ENCODE measurements at places on chromosomes 7 and 10. TPM values are rescaled to one million over a fixed set of nuclear protein-coding genes. Genes with fewer than 3 reads are reported as not detected.
A peak's percentile ranks its signal among the peaks of the same experiment; 100 is the strongest.

The EPO gene
- total RNA-seq: not detected

The GIMAP4 gene
- total RNA-seq: 60.5 TPM

GRCh38 chr10:58791137-58791536, 278.5 kb downstream of the BICC1 start:
- no peak for DNase-seq

DNA sequence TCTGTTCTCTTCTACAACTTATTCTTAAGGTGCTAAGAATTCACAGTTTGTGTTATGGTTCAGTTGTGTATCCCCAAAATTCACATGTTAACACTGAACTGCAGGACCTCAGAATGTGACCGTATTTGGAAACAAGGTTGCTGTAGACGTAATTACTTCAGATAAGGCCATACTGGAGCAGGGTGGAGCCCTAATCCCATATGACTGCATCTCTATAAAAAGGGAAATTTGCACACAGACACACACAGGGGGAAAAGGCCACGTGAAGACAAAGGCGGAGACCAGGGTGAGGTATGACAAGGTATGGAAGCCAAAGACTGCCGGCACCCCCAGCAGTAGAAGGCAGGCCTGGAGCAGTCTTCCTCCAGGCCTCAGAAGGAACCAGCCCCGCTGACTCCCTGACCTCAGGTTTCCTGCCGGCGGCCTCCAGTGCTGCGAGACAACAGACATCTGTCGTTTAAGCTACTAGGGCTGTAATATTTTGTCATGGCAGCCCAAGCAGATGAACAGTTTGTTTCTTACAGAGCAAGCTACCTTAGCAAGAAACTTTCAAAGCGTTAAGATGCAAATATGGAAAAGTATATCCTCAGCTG, 98.7 kb downstream of the PROSER2 start:
- peak; percentile 9 for DNase-seq

The SLC26A5 gene
- not detected for total RNA-seq

DNA sequence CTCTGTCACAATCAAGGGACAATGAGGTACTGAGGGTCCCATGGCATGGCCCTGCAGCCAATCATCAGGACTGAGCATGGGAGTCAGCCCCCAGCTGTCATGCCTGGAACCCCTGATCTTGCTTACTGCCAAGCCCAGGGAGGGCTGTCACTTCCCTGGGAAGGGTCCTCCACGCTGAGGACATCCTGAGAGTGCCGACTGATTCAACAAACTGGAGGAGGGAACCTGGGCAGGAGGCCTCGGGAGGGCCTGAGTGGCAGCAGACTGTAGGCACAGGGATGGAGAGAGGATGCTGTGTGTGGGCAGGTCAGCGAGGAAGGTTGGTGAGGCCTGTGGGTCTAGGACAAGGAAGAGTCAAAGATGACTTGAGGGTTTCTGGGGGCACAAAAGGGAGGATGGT, 154.3 kb downstream of the ZNF248 start:
- no peak for DNase-seq

The GBF1 gene
- 51.6 TPM for total RNA-seq

DNA sequence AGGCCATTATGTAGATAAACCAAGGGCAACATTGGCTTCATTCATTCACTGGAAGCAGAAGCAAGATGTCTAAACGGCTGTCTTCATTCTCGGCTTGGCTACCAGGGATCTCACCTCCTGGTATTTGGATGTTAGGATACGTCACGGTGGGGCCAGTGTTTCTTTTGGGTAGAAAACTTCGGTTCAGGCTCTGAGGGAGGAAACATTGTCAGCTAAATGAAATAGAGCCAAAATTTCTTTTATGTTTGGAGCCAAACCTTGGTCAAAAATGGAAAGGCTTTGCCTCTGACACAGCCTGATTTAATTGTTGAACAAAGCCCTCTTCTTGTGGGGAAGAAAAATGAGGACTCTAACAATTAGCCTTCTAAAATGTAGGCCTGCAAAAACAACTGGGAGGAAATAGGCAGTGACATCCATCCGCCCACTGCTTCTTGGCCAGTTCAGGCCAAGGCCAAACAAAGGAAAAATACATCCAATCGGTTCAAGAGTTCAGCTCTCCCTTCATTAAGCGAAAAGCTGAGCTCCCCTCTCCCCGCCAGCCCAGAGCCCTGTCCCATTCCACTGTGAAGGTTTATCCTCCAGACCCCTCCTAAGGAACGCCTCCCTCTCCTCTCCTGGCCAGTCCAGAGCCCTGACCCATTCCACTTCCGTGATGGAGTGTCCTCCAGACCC, 44.4 kb downstream of the PFKFB3 start:
- DNase-seq: no peak

The GIMAP1 gene
- 6.8 TPM for total RNA-seq

DNA sequence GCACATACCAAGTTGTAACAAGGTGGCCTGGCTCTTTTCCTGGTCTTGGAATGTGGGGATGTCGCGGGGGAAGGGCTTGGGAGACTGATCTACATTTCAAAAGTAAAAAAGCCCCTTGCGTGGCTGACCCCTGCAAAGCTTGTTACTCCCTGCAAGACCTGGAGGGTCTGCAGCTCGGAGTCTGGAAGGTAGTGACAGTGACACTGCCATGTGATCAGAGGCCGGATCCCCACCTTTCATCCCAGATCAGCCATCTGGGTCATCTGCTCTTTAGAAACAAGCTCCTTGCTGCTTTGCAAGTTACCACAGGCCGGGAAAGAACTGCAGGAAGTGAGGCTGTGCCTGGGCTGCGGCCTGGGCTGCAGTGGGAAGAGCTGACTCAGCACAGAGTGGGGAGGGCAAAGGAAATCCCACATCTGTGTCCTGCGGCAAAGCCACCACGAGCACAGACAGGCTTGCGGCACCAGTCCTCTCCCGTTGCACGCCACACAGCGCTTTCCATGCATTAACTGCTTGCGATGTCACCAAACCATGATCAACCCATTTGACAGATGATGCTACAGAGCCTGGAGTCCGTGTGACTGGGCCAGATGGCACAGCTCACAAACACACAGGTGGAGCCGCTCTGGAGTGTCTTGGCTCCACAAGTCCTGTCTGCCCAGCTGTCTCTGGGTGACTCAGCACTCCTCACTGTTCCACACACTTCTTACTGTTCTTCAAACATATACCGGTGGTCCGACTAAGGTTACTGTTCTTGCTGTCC, 97.7 kb downstream of the SH3PXD2A start:
- DNase-seq: peak; percentile 88

- no peak for DNase-seq
These were observed 238.8 kb downstream of the POLR1F start for GRCh38 chr7:19470031-19470430.

- DNase-seq: no peak
These were observed 17.6 kb downstream of the BCCIP start for GRCh38 chr10:125840955-125841354.

- DNase-seq: no peak
These were observed 87.1 kb upstream of the PDLIM1 start for GRCh38 chr10:95377950-95378349.

- no peak for DNase-seq
These were observed 1216.5 kb upstream of the AUTS2 start for GRCh38 chr7:68381731-68382130.

DNA sequence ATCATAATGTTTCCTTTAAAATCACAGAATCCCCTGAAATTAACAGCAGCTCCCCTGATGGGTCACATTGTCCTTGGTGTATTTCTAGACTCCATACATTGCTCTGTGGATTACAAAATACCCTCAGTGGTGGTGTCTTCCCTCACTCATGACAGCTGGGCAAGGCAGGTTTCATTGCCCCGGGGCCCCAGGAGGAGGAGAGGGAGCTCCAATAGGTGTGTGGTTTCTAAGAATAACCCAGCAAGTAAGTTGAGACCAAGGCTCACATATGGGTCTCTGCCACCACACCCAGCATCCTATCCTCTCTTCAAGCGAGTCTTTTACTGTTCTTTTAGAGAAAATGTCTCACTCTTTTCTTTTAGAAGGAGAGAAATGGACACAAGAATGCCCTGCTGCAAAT, 63.6 kb downstream of the PKD1L1 start:
- no peak for DNase-seq

DNA sequence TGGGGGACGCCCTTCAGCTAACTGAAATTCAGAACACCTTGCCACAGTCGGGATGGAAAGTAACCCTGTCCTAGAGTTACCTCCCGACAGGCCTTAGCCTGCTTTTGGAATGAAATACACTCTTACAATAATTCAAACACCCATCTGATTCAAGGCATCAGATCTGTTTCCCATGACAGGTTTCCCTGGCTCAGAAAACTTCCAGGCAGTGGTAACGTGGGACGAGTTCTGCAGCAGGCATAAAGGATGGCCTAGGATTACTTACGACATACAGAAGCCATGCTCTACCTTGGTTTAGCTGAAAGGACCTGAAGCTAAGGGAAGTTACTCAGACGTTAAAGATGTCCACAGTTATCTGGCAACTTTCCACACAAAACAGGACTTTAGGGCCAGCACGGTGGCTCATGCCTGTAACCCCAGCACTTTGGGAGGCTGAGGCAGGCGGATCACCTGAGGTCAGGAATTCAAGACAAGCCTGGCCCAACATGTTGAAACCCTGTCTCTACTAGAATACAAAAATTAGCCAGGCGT, 5.0 kb downstream of the PAXIP1 start:
- no peak for DNase-seq

- no peak for DNase-seq
These were observed 220.8 kb upstream of the RNF32 start for GRCh38 chr7:156419782-156420181.

The PON3 gene
- 0.40 TPM for total RNA-seq

GRCh38 chr10:93806903-93807302, 49.2 kb downstream of the LGI1 start:
- no peak for DNase-seq

DNA sequence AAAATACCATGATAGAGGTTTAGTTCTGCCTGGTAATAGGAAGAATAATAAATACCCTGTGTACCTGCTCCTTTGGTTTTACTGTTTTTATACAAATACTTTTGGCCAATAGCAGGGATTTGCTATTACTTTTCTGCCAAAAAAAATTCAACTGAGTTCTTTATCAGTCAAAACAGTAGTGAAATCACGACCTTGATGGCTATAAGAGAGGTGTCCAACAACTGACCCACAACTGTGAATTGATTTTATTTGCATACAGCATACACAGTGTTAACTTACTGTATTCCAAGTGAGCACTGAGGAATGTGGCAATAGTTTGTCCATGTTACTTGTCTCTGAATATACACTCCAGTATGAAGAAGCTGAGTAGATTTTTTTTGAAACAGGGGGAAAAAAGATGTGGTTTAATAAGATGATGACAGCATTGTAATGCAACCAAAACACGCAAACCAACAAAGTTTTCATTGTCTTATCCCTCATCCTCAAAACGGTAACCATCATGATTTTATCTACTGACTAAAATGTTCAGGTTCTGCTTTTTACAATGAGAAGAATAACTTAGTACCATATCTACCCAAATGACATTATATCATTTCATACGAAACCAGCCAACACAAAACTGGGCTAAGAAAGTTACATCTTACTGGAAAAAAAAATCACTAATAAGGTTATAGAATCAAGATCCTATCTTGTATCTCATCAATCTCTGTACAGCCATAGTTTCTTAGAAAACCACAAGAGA, 63.3 kb downstream of the GSAP start:
- no peak for DNase-seq

DNA sequence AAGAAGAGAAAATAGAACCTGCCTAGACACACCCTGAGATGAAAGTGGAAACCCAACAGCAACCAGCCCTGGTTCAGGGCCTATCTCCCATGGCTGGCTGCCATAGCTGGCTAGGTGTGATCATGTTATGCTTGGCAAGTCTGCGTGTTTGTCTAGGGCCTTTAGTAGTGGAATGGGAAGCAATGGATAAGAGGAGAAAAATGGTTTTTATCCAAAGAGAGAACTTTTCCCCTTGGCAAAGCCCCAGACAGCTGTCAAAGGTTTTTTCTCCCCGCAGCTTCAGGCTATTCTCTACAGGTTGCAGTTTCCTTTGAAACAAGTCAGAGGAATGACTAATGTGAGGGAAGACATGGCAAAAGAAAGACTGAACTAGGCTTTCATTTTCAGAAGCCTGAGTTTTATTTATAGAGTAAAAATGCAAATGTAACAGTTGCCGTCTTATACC, 161.5 kb downstream of the SEMA3D start:
- DNase-seq: no peak

DNA sequence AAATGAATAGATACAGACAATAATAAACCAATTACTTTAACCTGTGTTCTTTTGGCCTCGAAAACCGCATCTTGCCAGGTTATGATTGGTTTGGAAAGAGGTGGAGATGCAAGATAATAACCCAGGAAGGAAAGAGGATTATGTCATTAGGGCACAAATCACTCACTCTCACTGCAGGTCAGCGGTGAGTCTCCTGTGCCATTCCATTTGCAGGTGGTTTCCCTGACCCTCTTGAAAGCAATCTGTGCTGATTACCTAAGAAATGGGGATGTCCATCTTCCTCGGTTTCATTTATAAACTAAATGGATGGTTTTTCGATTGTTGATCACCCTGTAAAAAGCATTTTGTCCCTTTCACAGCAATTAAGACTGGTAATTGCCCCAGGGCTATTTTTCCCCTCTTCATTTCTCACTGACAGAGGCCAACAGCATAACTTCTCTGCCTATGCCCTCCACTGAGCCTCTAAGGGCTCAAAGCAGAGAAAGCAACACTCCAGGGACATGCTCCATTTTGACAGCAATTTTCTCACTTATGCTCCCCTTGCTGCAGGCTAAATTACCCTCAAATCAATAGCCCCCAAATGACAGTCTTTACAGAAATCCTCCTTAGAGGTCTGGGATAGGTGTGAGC, 257.5 kb downstream of the IPMK start:
- DNase-seq: no peak

DNA sequence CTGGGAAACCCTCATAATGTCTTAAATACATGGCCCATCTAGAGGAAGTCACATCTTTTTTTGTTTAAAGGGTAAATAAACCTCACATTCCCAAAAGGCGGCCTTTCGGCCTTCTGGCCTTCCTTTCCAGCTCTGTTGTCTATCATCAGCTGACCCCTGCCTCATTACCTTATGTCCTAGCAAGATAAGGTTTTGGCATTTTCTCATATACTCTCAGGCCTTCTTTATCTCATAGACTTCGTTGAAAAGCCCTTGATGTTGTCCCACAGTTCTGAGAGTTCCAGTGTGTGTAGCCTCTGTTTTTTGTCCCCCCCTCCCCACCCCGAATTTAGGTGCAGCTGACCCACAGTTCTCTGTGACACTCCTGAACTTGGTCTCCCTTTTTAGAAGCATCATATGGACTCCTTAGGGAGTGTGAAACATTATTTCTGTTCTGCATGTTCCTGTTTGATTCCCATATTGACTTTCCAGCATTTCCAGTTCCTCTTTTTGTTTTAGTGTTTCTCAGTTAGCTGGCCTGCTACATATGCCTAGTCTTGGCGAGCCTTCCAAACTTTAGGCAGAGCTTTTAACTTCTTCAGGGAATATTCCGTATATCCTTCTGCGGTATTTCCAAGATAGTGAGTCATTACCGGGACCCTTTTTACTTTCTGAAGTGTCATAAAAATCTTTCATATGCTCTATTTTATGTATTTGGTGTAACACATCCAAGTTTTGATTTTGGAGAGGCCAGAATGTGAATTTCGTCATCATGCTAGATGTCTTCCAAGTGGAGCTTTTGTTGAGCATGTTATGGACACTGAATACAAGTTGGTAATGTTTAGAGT, 138.5 kb downstream of the LRRC4 start:
- no peak for DNase-seq

- no peak for DNase-seq
These were observed 864.4 kb upstream of the KCND2 start for GRCh38 chr7:119408596-119408995.
